ENCODE measurements at places on chromosomes 4 and X.

GRCh38 chr4:176150704-176151103 is 44.7 kb downstream of the SPATA4 start:
- no peak for DNase-seq

- DNase-seq = no peak
Measured at GRCh38 chr4:184096561-184097240, 121.0 kb downstream of the ENPP6 start.

DNA sequence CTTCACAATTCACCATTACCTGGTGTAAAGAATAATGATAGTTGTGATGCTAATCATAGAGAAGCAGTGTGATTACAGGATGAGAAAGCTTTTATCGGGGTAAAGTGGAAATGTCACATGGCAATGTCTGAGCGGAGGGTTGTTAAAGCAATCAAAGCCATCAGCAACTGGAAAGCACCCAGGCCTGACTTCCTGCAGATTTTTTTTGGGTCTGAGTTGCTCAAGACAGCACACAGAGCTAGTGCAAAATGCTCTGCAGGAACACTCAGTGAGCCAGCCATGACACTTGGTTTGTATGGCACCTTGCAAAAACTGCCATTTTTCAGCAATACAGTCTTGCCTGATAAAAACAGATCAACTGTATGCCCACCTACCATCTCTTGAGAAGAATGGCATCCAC is 152.9 kb downstream of the COL4A6 start:
- DNase-seq = no peak

- peak; percentile 28 for DNase-seq
Measured at GRCh38 chr4:156829201-156829873, 142.3 kb downstream of the PDGFC start.

- DNase-seq = no peak
Measured at GRCh38 chrX:24475480-24475879, 10.4 kb downstream of the PDK3 start.

DNA sequence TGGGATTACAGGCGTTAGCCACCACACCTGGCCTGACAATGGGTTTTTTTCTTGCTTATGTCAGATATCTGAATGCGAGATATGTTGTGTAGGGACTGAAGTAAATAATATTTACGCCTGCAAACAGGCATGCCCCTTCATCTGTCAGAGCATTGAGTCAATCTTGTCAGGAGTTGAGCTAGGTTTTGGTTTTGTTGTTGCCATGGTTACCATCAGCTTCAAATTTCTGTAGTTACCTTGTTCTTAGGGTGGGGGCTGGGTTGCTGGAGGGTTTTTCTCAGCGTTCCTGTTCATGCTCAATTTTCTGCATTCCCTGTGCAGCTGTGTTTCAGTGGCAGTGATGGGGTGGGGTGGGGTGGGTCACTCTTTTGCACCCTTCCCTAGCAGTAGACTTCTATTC is 14.5 kb downstream of the MRPL1 start:
- DNase-seq = no peak

- DNase-seq = no peak
Measured at GRCh38 chr4:7524064-7524682, 89.4 kb upstream of the PSAPL1 start.

- DNase-seq = peak; percentile 26
Measured at GRCh38 chrX:54248309-54248708, 65.3 kb upstream of the FAM120C start.

GRCh38 chr4:151197247-151197646 is 79.7 kb upstream of the PRSS48 start:
- no peak for DNase-seq

DNA sequence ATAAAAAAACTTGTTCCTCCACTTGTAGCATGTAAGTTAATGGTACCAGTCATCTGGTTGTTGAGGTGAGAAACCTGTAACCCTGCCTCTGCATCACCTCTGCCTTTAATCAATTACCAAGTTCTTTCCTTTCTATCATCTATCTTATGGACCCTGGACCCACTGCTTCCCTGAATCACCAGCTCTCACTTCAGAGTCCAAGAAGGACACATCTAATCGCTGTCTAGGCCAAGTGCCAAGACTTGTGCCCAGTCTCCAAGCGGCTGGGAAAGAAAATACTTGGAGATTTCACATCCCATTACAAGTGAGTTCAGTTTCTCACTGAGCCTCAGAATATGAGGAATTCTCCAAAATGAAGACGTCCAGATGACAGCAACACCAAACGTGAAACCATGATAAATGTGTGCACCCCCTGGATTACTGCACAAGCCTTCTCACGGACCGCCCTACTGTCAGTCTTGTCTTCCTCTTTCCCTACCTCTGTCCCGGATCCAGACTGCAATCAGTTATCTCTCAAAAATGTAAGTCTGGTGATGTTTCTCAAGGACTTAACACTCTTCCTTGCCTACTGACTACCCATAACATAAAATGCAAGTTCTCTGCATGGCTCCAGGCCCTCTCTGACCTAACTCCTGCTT is 10.4 kb downstream of the PALLD start:
- no peak for DNase-seq

DNA sequence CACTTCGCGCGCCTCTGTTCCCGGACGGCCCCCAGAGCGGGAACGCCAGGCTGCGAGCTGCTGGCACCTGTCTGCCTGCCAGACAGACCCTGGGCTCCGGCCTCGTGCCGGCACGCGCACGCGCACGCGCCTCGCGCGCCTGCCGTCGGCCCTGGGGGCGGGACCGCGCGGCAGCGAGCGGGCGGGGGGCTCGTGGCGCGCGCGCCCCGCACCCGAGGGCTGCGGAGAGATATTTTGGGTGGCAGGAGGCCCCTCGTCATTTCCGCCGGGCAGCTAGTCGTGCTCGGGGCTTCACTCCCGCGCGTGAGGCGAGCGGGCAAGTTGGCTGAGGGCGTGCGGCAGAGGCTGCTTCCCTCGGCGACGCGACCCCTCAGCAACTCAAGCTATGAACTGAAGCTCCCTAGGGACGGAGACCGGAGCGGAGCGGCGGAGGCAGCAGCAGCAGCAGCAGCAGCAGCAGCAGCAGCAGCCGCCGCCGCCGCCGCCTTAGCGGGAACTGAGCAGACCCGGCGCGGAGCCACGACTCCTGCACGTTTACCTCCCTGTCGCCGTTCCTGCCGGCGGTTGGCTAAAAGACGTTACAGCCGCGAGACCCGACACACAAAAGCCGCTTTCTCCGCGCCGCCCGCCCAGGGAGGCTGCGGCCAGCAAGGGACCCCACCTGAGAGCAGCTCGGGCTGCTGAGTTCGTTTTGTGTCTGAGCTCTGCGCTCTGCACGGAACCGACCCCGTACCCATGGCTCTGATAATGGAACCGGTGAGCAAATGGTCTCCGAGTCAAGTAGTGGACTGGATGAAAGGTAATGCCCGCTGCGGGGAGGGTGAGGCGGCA is at the start of gene CNKSR2:
CNKSR2 (plus strand) TSS at position 256 of the 831 bp plus-strand sequence; CDS start at position 736, 480 bp downstream.
- no peak for DNase-seq

GRCh38 chr4:162874748-162875147 is 291.9 kb downstream of the NAF1 start:
- no peak for DNase-seq

GRCh38 chr4:58961283-58961682 is 1851.1 kb upstream of the IGFBP7 start:
- no peak for DNase-seq

GRCh38 chrX:9374555-9374954 is 90.3 kb upstream of the TBL1X start:
- no peak for DNase-seq

GRCh38 chr4:32172761-32173160 is 1452.6 kb downstream of the PCDH7 start:
- DNase-seq = no peak

DNA sequence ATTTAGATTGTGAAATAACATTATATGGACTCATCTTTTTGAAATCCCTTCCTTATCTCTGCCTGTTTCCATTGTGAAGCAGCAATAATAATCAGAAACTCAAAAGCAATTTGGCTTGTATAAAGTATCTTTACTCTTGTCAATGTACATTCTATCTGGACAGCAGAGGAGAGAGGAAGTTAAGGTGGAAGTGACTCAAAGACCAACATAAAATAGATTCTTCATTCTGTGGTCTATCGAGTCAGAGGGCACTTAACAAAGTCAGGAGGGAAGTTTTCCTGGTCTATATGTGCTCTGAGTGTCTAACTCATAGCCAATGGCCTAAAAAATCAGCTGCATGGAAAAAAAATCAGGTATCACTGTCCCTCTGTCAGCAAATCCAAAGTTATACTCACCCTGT is 155.5 kb downstream of the EMCN start:
- DNase-seq = peak; percentile 3

GRCh38 chr4:60581919-60582536 is 618.1 kb upstream of the ADGRL3 start:
- no peak for DNase-seq
